ENCODE measurements at places on chromosomes 7 and 10.

- DNase-seq, result no peak
Measured at GRCh38 chr10:3452173-3452626, 279.6 kb upstream of the PITRM1 start.

DNA sequence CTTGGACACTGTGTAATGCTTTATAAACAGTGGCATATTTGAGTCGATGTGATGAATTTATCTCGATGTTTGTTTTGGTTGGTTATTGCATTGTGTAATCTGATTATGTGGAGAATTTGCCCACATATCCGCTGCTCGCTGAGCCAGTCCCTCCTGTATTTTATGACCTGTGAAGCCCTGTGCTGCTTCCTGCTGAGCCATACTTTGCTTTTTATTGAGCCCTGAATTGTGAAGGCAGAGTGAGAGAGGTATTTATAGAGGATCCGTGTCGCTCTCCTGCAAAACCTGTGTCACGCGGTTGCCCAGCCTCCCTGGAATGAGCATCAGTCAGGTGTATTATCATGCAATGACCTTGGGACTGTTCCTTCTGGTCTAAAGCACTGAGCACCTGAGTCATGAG, 253.7 kb downstream of the ARHGAP21 start:
- no peak for DNase-seq

DNA sequence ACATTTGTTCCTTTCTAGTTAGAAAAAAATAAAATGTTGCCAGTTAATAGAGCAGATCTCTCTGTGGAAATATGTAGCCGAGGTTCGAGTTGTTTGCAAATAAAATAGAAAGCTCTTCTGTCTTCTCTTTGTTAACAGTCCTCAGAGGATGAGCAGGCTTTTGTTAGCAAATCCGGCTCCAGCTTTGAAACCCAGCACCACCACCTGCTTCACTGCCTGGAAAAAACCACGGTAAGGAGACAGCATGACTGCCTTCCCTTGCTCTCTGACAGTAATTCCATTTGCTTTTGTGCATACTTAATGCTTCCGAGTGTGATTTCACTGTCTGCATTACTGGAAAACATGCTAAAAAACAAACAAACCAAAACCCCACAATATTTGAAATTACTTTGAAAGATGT, 115.6 kb downstream of the TSPAN12 start:
- no peak for DNase-seq

DNA sequence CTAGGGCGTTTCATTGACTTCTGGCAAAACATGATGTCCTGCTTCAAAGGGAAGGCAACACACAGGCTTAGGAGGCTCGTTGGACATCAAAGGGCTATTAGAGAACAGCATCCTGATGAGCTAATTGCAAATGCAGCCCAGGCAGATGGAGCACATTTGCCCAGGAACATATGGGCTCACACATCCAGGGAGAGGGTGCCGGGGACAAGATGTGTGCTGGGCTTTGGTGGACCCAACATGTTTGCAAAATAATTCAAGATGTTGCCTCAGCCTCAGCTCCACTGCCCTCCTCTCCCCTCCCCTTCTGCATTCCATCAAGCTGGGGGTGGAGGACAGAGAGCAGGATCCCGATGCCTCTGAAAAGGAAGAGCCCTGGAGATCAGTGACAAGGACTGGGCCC, 217.1 kb upstream of the ZMIZ1 start:
- no peak for DNase-seq

- no peak for DNase-seq
Measured at GRCh38 chr7:151694828-151695580, 175.3 kb upstream of the RHEB start.

- no peak for DNase-seq
Measured at GRCh38 chr10:116105264-116105663, 167.7 kb downstream of the GFRA1 start.

DNA sequence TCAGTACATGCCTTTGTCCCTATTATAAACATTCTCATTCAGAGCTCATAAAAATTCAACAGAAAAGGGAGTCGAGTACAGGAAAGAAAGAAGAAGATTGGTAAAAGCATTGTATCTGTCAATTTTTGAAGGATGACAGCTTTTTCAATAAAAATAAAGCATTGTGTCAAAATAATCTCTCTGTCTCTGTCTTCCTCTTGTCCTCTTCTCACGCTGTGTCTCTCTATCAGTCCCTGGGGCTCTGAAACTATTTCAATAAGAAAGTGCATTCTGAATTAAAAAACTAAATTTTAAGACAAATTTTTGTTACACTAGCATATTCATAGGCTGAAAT, 248.4 kb downstream of the TNS3 start:
- no peak for DNase-seq

- no peak for DNase-seq
Measured at GRCh38 chr7:131124867-131125266, 202.8 kb upstream of the MKLN1 start.

DNA sequence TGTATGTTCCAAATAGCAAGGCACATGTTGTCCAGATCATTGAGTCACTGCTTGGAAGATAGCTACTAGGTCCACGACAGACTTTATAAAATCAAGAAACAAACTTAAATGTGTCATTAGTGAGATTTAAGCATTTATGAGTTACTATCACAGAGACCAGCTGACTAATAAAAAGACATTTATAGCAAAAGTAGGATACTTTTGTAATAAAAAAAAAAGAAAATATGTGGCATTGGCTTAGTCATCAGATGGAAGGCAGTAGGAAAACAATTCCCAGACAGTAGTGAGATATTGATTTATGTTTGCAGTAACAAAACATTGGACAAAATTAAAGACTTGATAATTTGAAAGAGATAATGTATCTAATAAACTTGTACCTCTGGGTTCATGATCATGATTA, 881.0 kb upstream of the LRRN3 start:
- DNase-seq, result no peak

DNA sequence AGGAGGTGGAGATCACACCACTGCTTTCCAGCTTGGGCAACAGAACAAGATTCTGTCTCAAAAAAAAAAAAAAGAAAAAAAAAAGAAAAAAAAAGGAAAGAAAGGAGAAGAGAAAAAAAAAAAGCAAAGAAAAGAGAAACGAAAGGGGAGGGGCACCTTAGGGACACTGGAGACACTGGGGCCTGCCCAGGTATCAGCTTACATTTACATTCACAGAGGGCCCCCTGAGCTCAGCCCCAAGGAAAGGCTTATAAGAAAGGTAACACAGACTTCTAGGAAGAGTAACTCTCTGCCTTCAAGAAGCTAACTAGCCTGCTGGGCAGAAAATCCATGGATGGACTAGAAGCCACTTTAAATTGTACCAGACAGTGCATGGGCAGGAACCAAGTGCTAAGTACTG, 108.8 kb downstream of the NPY start:
- no peak for DNase-seq

DNA sequence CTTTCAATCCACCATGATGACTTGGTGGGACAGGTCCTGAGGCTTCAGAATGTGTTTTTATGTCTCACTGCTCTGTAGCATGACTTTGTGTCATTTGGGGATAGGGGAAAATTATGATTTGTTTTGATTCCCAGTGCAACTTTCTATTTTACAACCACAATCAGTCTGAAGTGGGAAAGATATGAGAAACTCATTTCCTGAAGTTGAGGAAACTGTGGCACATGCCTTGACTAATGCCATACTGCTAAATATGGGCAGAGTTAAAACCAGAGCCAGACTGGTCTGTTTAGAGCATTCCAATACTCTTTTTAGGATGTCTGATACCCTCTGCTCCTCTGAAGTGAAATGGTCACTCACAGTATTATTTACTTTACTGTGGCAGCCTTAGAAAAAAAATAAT, 307.7 kb downstream of the ADRA2A start:
- no peak for DNase-seq

- no peak for DNase-seq
Measured at GRCh38 chr10:25786899-25787298, 147.1 kb upstream of the MYO3A start.

- DNase-seq, result no peak
Measured at GRCh38 chr10:98790817-98791216, 344.1 kb upstream of the HPS1 start.

DNA sequence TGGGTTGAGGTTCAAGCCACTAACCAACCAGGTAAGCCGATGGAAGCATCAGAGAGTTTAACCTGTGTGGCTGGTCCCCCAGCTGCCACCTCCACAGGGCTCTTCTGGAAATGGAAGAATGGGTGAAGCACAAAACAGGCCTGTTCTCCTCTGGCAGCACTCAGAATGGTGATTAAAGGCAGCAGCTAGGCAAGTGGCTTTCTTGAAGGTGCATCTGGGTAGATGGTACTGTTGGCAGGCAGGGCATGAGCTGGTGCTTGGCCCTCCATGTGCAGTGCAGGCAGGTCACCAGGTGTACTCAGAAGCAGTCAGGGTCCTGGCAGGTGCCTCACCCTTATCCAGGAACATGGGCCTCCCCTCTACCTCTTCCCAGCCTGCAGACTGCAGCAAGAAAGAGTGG, 11.5 kb downstream of the AKR1E2 start:
- DNase-seq, result no peak

DNA sequence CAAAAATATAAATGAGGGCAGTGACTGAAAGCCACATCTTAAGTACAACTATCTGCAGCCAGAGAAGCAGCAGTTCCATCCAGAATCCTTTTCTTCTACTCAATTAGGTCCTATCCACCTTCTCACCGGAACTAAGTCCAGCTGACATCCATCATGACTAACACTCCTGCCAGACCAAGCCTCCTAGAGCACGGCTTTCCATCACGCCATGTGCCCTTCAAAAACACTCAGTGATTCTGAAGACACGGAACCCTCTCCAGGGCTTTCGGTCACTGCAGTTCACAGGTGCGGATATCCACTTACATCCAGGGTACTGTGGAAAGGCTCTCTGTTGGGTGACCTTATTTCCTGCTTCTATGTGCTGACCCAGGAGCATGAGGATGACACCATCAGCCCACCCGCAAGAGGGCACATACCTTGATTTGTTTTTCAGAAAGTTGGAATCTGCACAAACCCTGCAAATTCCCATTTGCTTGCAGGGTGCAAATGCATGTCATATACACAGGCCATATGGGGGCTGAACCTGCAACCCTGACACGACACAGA, 64.3 kb downstream of the FAM171A1 start:
- no peak for DNase-seq
